A549 treated with ZK216348 at 1 μM for 4 hours (cell line): ENCODE measurements at places on chromosomes 7 and 10. TPM values are rescaled to one million over a fixed set of nuclear protein-coding genes. Genes with fewer than 3 reads are reported as not detected.

Gene RHBDD2
- 62.5 to 93.2 TPM (median 90.3 TPM) in 5 replicates for total RNA-seq

Gene OR6V1
- total RNA-seq = not detected in 5 replicates

Gene HKDC1
- 10.6 to 19.1 TPM (median 12.9 TPM) in 5 replicates for total RNA-seq

Gene ABCB1
- total RNA-seq = 0.09 TPM in 1 of 5 replicates, not detected in the others

Gene SPDYE2
- not detected in 5 replicates for total RNA-seq

Gene PPA1
- total RNA-seq = 187 to 273 TPM (median 205 TPM) in 5 replicates

Gene DMTF1
- total RNA-seq = 16.6 to 24.7 TPM (median 23.9 TPM) in 5 replicates

Gene GBX1
- total RNA-seq = 0.23 TPM in 1 of 5 replicates, not detected in the others

Gene MYOZ1
- not detected in 5 replicates for total RNA-seq

Gene OR2F2
- not detected in 5 replicates for total RNA-seq

Gene PPP1R17
- total RNA-seq = not detected in 5 replicates

Gene PRSS2
- total RNA-seq = not detected in 5 replicates

Gene PNLIPRP1
- total RNA-seq = not detected in 5 replicates

Gene ITGA8
- total RNA-seq = 0.02 TPM in 1 of 5 replicates, not detected in the others

Gene IL6
- total RNA-seq = 0.83 to 8.5 TPM (median 2.0 TPM) in 5 replicates

Gene PHYHIPL
- 0.13 to 0.44 TPM (median 0.20 TPM) in 5 replicates for total RNA-seq

Gene FAM53B
- total RNA-seq = 6.9 to 13.3 TPM (median 12.7 TPM) in 5 replicates

Gene SFTPA1
- total RNA-seq = not detected in 5 replicates

Gene PIP
- total RNA-seq = 0.51 to 0.75 TPM (median 0.71 TPM) in 3 of 5 replicates, not detected in the others

Gene TRIM74
- 0.13 to 0.36 TPM (median 0.21 TPM) in 3 of 5 replicates, not detected in the others for total RNA-seq

Gene RPEL1
- total RNA-seq = 0.08 TPM in 1 of 5 replicates, not detected in the others

Gene SAMD9
- total RNA-seq = 2.6 to 6.5 TPM (median 5.3 TPM) in 5 replicates

Gene CYP2C8
- not detected in 5 replicates for total RNA-seq

Gene ZCCHC24
- 2.5 to 4.7 TPM (median 4.0 TPM) in 5 replicates for total RNA-seq

Gene FAM241B
- total RNA-seq = 13.3 to 22.9 TPM (median 18.8 TPM) in 5 replicates

Gene NEBL
- 3.9 to 8.9 TPM (median 7.8 TPM) in 5 replicates for total RNA-seq

Gene SPDYE2B
- not detected in 5 replicates for total RNA-seq

Gene MAGI2
- 0.31 to 0.60 TPM (median 0.48 TPM) in 5 replicates for total RNA-seq

Gene INTS1
- total RNA-seq = 29.4 to 69.3 TPM (median 63.7 TPM) in 5 replicates

Gene LRRC61
- 0.09 to 0.17 TPM (median 0.14 TPM) in 4 of 5 replicates, not detected in the other for total RNA-seq

Gene CPN1
- total RNA-seq = 0.16 to 0.28 TPM (median 0.22 TPM) in 4 of 5 replicates, not detected in the other

Gene GIMAP1
- total RNA-seq = not detected in 5 replicates

Gene MOGAT3
- not detected in 5 replicates for total RNA-seq

Gene EBF3
- total RNA-seq = 0.11 to 0.20 TPM (median 0.14 TPM) in 5 replicates

Gene ACHE
- 1.4 to 3.7 TPM (median 3.6 TPM) in 5 replicates for total RNA-seq

Gene FZD8
- total RNA-seq = 3.2 to 7.0 TPM (median 6.1 TPM) in 5 replicates

Gene GNAT3
- total RNA-seq = not detected in 5 replicates

Gene PIK3AP1
- 0.47 to 0.99 TPM (median 0.63 TPM) in 5 replicates for total RNA-seq
